Tongue (tissue), 3 donors: ENCODE measurements at places on chromosomes 1 and 21. TPM values are rescaled to one million over a fixed set of nuclear protein-coding genes. Genes with fewer than 3 reads are reported as not detected.

The DYRK1A gene
- total RNA-seq = 150 TPM

The NOC2L gene
- total RNA-seq = 56.0 TPM

The PTPRF gene
- total RNA-seq = 74.5 TPM

The TMEM51 gene
- total RNA-seq = 4.4 TPM

The CSF1 gene
- 16.5 TPM for total RNA-seq

The LCE1F gene
- not detected for total RNA-seq

The SETDB1 gene
- 31.0 TPM for total RNA-seq

The ANKRD45 gene
- total RNA-seq = 0.72 TPM

The SPRR3 gene
- 58.0 TPM for total RNA-seq

The FABP3 gene
- total RNA-seq = 260 TPM

The GABPA gene
- total RNA-seq = 49.5 TPM

The OR2T35 gene
- total RNA-seq = not detected

The CACNA1S gene
- total RNA-seq = 74.9 TPM

The TAS1R1 gene
- 2.2 TPM for total RNA-seq

The TAL1 gene
- 3.6 TPM for total RNA-seq

The FCN3 gene
- 0.82 TPM for total RNA-seq

The CD52 gene
- not detected for total RNA-seq

The NT5C1A gene
- total RNA-seq = 19.6 TPM

The CD1D gene
- 1.8 TPM for total RNA-seq
